Stimulated activated CD8-positive, alpha-beta memory T cell treated with anti-CD3 and anti-CD28 coated beads, Interleukin-7, amount 100 ng/mL, for 1 hour (primary cell): ENCODE measurements at places on chromosomes 4 and X.

DNA sequence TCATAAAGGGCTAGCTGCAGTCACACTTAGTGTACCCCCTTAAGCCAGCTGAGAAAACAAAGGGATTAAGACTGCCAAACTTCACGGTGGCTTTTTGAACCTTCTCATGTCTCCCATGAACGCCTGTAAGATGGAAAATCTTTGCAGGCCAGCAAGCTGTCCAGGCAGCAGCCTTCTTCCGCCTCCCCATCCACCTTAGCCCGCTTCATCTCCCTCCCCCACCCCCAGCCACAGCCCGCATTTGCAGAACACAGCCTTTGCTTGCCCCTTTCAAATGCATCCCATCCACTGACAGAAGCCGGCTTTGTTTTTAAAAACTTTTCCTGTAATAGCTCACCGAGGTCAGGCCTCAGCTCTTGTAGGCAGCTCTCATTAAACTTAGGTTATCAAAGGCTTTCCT lies 113.8 kb upstream of the FAM9B start:
- no peak for DNase-seq

DNA sequence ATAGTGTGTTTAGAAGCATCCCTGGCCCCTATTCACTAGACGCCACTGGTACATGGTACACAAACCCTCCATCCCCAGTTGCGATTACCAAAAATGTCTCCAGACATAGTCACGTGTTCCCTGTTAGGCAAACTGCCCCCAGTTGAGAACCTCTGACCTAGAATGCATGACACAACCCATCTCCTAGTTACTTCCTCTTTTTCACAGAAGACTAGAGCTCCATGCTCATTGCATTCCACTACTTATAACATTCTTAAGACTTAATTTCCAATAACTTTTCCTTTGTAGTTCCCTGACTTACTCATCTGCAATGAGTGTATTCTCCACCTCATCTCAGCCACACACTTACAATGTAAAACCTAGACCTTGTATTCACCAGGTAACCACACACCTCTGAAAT lies 68.6 kb downstream of the PRSS12 start:
- DNase-seq = no peak

GRCh38 chr4:174259580-174259979 lies 23.9 kb downstream of the FBXO8 start:
- no peak for DNase-seq

- no peak for DNase-seq
Observed at GRCh38 chr4:21949073-21949457, 493 bp upstream of the KCNIP4 start.

DNA sequence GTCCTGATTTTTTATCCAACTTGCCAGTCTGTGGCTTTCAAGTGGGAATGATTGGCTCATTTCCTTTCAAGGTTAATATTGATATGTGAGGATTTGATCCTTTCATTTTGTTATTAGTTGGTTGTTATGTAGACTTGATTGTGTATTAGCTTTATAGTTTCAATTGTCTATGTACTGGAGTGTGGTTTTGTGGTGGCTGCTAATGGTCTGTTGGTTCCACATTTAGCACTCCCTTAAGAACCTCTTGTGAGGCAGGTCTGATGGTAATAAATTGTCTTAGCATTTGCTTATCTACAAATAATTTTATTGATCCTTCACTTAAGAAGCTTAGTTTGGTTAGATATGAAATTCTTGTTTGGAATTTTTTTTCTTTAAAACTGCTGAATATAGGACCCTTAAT lies 190.6 kb downstream of the CPXCR1 start:
- DNase-seq = no peak

DNA sequence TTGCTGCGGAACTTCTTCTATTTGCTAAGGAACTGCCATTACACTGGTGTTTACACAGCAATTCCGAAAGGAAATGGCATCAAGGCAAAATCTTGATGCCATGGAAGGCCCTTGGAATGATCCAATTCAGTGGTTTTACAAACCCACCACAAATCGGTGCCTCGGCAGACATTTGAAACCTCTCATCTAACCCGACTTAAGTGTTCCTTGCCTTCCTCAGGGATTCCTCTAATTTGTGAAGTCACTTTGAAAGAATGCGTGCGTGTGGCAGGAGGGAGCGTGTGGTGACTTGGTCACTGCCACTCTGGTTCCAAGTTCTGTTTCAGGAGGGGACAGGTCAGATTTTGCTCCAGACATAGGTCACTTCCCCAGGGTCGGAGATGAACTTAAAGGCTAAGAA lies 4.8 kb downstream of the NOP14 start:
- DNase-seq = no peak

DNA sequence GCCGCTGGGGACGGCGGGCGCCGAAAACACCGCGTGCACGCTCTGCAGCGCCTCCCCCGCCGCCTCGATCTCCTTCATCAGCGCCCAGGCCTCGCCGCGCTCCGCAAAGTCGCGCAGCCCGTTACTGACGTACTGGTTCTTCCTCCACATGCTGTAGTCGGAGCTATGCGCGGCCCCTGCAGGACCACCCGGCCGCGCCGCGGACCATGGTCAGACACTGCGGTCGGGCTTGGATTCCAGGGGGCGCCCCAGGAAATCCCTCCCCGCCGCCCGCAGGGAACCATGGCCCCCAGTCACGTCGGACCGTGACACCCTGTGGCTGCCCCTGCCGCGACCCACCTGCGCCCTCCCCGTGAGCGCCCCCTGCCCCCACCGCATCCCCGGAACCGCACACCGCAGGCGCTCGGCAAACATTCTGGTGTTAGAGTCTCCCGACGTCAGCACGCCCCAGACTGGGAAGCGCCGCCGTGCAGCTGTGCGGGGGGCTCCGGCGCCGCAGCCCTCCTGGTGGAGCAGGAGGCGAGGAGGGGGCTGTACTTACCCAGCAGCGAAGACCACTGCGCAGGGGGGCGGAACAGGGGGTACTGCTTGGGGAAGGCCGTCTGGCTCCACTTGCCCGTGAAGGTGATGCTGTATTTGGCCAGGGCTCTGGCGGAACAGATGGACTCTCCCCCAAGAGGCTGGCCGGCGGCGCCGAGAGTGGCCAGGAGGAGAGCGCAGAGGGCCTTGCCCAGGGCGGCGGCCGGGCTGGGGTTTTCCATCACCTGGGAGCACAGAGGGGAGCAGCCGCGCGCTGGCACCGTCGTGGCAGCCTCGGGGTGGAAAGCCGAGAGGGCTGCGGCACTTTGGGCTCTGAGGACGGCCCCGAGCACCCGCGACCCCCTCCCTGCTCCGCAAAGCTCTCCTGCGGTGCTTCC lies 814 bp downstream of the SPON2 start:
- no peak for DNase-seq

GRCh38 chr4:38765382-38765781 lies 17.4 kb downstream of the TLR10 start:
- DNase-seq = no peak

DNA sequence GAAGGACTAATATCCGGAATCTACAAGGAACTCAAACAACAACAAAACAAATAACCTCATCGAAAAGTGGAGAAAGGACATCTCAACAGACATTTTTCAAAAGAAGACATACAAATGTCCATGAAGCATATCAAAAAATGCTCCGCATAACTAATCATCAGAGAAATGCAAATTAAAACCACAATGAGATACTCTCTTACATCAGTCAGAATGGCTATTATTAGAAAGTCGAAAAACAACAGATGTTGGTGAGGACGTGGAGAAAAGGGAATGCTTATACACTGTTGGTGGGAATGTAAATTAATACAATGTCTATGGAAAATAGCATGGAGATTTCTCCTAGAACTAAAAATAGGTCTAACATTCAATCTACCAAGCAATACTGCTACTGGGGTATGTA lies 51.1 kb upstream of the MYOZ2 start:
- DNase-seq = no peak

DNA sequence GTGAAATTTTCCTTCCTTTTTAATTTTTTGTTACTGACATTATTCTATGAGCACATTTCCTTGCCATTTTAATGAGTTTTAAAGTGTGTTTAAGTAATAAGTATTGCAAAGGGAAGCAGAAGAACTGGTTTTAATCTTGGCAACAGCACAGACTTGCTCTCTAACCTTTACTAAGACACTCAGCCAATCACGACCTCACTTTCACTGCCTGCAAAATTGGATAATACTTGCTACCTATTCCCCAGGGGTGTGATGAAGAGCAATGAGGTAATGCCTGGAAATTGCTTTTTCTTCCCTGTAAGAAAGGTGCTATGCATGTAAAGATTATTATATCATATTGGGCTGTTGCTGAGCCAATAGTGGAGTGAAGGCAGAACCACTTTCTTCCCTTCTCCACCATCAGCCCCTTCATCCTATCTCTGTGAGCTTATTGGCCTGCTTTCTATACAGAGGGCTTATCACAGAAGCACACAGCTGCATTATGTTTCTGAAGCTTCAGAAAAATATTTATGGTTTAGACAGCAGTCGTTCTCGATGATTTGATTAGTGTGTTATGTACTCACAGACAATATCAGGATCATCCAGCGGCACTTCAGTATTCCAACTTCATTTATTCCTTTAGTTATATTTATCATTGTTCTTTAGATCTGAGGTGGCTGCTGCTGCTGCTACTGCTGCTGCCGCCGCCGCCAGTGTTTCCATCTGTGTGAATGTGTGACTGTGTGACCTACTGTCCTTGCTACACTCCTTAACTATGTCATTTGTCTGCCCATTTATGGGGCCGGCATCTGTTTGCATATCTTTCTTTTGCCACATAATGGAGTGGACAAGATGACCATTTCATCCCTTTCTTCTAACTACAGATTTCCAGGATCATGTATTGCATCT lies 255.1 kb downstream of the C4orf33 start:
- DNase-seq = no peak

GRCh38 chr4:36399762-36400353 lies 118.4 kb downstream of the DTHD1 start:
- no peak for DNase-seq

GRCh38 chr4:96598465-96598864 lies 758.6 kb downstream of the PDHA2 start:
- DNase-seq = no peak

DNA sequence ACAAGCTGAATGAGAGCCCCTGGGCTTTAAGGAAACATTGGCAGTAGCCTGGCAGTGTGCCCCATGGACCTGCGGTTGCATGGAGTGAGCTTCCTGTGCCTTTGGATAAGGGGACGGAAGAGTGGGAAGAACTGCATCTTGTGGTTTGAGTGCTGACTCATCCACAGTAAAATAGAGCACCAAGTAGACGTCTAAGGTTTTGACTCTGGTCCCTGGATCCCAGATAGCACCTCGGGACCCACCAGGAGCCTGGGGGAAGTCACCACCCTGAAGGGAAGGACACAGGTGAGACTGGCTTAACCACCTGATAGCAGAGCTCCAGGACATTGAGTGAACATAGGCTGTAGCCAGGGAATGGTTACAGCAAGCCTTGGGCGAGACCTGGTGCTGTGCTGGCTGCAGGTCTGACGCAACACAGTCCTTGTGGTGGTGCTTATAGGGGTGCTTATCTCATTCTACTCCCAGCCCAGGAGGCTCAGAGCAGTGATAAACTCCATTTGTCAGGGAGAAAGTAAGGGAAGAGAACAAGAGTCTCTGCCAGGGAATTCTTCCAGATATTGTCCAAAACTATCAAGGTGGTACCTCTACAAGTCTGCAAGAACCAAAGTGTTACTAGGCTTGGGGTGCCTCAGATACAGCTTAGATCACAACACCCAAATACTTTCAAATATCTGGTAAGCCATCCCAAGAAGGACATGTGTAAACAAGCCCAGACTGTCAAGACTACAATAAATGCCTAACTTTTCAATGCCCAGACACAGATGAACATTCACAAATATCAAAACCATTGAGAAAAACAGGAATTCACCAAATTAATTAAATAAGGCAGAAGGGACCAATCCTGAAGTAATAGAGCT lies 123.6 kb upstream of the TET2 start:
- no peak for DNase-seq

DNA sequence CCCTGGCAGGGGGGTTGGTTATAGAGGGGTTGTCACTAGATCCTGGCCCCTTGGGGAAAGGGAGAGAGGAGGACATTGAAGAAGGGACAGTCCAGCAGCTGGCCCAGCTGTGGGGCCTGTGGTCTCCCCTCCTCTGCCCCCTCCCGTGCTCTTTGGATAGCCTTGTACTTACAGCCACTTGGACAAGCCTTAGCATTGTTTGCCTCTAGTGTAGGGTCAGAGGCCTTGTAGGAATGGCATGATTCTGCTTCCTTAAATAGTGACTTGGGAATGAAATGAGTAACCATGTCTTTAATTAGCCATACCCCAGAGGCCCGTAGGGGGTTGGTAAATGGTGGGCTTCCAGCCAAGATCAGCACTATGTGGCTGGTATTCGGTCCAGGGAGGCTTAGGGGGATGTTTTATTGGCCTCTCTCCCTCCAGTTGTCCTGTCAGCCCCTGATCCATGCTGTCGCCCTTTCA lies 230.6 kb downstream of the PTTG2 start:
- DNase-seq = no peak

GRCh38 chr4:149886786-149887490 lies 71.3 kb upstream of the IQCM start:
- no peak for DNase-seq

DNA sequence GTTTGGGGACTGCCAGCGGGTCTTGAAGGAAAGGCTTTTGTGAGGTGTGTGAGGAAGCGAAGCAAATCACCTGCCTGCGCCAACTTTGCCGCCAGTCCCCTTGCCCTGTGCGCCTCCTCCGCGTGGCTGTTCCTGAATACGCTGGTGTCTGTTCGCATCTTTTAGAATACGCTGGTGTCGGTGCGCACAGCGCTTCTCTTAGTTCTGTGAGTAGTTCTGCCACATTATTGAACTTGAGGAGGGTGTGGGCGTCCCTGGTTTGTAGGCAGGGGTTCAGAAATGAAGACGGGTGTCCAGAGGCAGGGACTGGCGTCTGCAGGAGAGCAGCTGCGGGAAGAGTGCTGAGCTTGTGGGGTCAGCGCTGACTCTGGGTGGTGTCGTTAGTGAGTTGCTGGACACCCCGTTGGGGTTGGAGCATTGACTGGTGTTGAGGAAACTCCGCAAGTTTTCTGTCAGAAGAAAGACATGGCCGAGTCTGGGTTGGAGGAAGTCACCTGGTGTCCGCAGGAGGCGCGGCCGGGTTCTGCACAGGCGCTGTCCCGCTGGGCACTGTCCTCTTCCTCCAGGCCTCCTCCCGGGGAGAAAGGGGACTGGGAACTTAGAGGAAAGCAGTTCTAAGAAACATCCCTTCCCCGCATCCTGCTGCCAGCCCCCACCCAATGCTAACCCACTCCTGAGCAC lies 930 bp downstream of the ZNF718 start:
- DNase-seq = no peak

DNA sequence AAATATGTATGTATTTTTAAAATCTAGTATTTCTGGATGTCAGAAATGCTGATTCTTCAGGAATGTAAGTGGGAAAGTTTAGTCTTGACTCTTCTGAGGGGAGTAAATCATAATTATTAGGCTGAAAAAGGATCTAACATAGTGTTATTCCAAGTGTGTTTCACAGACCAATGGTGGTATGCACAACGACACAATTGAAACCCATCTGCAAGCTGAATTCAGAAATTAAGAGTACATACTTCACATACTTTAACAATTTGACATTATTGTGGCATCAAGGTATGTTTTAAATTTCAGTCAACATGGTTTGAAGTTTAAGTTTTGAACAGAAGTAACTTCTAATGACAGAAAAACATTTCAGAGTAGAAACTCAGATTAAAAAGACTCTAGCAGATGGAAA lies 236.7 kb downstream of the SLC7A11 start:
- no peak for DNase-seq
